ENCODE measurements at places on chromosomes 1 and 21.

GRCh38 chr1:247467129-247467528, 9.2 kb upstream of the OR2B11 start:
- no peak for DNase-seq

GRCh38 chr1:226782845-226783601, 43.9 kb upstream of the ITPKB start:
- no peak for DNase-seq

GRCh38 chr1:10751160-10751559, 45.3 kb downstream of the CASZ1 start:
- DNase-seq, result no peak

DNA sequence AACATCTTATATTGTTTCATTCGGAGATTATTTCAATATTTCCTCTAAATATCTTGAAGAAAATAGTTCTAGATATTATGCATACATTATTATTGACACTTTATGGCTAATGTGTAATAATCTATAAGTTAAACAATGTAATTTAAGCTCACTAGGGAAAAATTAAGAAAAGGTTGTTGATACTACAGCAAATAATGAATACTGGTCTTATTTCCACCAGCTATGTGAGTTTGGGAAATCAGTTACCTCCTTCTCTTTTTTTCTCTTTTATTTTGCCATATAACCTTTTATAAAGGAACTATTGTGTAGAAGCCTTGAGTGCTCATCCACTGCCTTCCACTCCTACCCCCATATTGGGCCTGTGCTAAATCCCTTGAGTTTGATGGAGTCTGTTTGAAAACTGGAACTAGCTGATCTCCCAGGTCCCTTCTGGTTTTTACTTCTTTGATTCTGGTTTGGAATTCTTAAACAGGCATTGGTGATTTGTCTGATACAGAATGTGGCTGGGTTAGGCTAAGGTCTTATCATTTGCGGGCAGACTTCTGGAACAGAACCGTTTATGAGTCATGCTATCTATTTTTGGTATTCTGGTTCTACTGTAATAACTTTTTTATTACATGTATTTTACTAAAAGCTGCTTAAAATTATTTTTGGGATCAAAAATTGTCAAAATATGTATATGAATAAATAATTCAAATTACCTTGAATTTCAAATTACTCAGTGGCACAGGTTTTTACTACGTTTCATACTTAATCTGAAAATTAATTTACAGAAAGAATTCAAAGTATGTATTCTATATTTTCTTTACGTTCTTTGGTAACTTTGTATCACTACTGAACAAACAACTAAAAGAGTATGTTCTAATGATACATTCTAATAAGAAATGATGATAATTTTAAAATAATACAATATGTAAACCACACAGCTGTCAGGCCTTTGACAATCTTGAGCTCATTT, 5.0 kb upstream of the CDC14A start:
- DNase-seq, result no peak

All from nephron progenitor cell (in vitro differentiated cells).